Smooth muscle cell of the pulmonary artery (primary cell): ENCODE measurements at places on chromosomes 1 and 21. TPM values are rescaled to one million over a fixed set of nuclear protein-coding genes. Genes with fewer than 3 reads are reported as not detected.

VWA1 gene
- total RNA-seq: 8.8 and 9.8 TPM in 2 replicates

RIMKLA gene
- total RNA-seq: under 0.01 and 0.20 TPM in 2 replicates

SLX9 gene
- total RNA-seq: 9.9 and 12.8 TPM in 2 replicates

OR2L5 gene
- not detected in 2 replicates for total RNA-seq

SERPINC1 gene
- 0.07 TPM in 1 of 2 replicates, not detected in the other for total RNA-seq

LMX1A gene
- not detected in 2 replicates for total RNA-seq

ZBTB48 gene
- 13.0 and 18.2 TPM in 2 replicates for total RNA-seq
